ENCODE measurements at places on chromosomes 6 and 20. TPM values are rescaled to one million over a fixed set of nuclear protein-coding genes. Genes with fewer than 3 reads are reported as not detected.

- DNase-seq, result no peak
Observed at GRCh38 chr6:36285797-36286196, 15.9 kb downstream of the PNPLA1 start.

GRCh38 chr6:19869464-19869863, 32.3 kb downstream of the ID4 start:
- no peak for DNase-seq

DNA sequence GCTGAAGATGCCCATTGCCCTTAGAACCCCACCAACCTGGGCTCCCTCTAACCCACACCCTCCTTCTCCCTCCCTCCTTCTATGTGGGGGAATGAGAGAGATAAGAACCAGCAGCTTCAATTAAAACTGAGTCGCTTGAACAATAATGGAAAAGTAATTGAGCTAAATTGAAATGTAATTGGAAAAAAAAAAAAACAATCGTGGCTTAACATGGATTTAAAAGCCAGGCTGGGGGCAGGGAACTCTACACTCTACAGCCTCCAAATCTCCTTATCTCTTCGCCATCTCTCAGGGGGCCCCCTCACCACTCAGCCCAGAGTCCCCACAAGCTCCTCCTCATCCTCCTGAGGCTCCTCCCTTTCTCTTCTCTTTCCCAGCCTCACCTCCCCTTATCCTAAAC, 83.2 kb downstream of the MDGA1 start:
- no peak for DNase-seq

Gene TRIM15
- not detected for total RNA-seq

Gene BMP2
- total RNA-seq, result 11.1 TPM

Measured in endothelial cell of umbilical vein (primary cell).